Neural progenitor cell (in vitro differentiated cells): ENCODE measurements at places on chromosomes 3 and 15. TPM values are rescaled to one million over a fixed set of nuclear protein-coding genes. Genes with fewer than 3 reads are reported as not detected.

DNA sequence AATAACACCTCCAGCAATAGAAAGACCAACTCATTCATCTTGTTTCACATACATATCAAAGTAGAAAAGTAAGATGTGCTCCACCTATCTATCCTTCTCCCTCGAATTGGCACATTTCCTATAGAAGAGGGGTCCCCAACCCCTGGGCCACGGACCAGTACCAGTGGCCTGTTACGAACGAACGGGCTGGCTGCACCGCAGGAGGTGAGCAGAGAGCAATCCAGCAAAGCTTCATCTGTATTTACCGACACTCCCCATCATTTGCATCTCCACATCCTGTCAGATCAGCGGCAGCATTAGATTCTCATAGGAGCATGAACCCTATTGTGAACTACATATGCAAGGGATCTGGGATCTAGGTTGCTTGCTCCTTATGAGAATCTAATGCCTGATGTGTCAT, 95.0 kb upstream of the CGNL1 start:
- H3K27ac ChIP-seq, result no peak overlapping the region
- no peak for DNase-seq
- H3K27me3 ChIP-seq, result no peaks in the 10 kb centered on the region
- H3K4me1 ChIP-seq, result peaks cover 6% of the 10 kb centered on the region
- peaks cover 12% of the 10 kb centered on the region for H3K36me3 ChIP-seq

CCR8 gene
- total RNA-seq, result not detected in 2 replicates

DNA sequence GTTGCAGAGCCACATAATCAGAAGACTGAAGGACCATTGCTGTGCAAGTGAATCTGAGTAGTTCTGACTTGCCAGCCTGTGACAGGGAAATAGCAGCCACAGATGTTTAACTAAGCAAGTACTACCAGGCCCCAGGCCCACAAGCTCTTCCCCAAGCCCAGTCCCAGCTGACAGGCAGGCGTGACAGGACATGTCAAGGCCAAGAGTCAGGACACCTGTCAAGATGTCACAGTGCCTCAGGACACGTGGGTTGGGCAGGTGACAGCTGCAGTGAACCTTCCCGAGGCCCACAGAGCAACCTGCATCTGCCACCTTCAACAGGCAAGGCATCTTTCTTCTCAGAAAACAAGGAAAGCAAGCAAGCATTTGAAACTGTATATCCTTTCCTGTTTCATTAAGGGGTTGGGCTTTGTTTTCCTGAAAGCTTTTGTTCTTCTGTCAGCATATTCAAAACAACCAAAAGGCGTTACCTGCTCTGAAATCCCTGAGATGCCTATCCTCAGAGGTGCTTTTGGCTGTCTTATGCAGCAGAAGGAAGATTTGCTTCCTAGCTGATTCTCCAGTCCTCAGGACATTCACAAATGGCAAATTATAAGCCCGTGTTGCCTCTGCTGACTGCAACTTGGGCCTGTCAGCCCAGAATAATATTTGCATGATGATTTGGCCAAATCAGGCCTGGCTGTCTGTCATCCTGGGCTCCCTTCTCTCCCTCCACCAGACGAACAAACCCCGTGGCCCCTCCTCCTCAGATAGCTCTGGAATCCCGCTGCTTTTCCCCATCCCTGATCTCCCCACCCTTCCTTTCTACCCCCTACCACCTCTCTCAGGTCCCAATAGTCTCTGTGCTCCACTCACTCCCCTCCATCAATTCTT, 171.8 kb upstream of the WNT5A start:
- DNase-seq, result no peak
- no peaks in the 10 kb centered on the region for H3K36me3 ChIP-seq
- H3K4me3 ChIP-seq, result no peak overlapping the region
- H3K27ac ChIP-seq, result no peak overlapping the region

GRCh38 chr3:192010490-192010889, 549.5 kb downstream of the PYDC2 start:
- no peak overlapping the region for H3K27ac ChIP-seq
- no peaks in the 10 kb centered on the region for H3K27me3 ChIP-seq
- no peaks in the 10 kb centered on the region for H3K4me1 ChIP-seq
- no peaks in the 10 kb centered on the region for H3K36me3 ChIP-seq
- no peak overlapping the region for H3K4me3 ChIP-seq

DNA sequence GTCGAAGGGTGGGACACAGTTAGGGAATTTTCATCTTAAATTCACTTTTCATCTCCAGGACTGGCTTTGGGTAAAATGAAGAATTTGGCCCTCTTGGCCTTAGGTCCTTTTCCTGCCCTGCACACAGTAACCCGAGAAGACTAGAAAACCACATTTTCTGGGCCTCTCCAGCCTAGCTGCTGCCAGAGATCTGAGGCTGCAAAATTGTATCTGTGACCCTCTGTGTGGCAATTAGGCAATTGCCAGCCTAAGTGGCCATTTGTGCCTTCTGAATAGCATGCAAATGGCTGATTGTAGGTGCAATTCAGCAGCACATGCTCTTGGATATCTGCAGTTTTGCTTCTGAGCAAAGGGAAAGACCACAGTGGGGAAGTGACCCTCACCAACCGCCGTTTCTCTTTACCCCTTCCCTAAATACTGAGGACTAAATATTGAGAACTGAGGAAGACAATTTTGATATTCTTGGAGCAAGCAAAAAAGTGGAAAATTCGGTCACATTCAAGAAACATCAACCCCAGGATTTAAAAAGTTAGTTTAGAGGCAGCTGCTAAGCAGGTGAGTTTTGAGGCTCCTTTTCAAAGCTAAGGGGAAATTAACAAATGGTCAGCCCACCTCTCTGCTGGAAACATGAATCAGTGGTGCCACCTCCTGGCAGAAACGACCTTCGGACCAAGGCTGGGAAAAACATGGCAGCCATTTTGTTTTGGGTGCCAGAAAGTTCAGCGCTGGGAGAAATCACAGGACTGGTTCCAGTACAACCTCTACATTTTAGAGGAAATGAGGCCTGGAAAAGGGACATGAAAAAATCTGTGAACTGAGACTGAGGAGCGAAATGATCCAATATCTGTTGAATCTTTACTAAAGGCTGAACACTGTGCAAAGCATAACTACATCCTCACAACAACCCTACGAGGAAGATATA, 56.6 kb upstream of the PRTG start:
- H3K4me1 ChIP-seq, result peaks cover 30% of the 10 kb centered on the region
- H3K27ac ChIP-seq, result no peak overlapping the region
- H3K27me3 ChIP-seq, result no peaks in the 10 kb centered on the region
- DNase-seq, result peak; percentile 80

- no peak overlapping the region for H3K27ac ChIP-seq
- peak overlapping the region; percentile 52 for H3K4me3 ChIP-seq
- no peaks in the 10 kb centered on the region for H3K36me3 ChIP-seq
- no peaks in the 10 kb centered on the region for H3K27me3 ChIP-seq
Observed at GRCh38 chr15:43519196-43519595, 1.8 kb downstream of the MAP1A start.
